ENCODE measurements at places on chromosomes 4 and X. TPM values are rescaled to one million over a fixed set of nuclear protein-coding genes. Genes with fewer than 3 reads are reported as not detected.

DNA sequence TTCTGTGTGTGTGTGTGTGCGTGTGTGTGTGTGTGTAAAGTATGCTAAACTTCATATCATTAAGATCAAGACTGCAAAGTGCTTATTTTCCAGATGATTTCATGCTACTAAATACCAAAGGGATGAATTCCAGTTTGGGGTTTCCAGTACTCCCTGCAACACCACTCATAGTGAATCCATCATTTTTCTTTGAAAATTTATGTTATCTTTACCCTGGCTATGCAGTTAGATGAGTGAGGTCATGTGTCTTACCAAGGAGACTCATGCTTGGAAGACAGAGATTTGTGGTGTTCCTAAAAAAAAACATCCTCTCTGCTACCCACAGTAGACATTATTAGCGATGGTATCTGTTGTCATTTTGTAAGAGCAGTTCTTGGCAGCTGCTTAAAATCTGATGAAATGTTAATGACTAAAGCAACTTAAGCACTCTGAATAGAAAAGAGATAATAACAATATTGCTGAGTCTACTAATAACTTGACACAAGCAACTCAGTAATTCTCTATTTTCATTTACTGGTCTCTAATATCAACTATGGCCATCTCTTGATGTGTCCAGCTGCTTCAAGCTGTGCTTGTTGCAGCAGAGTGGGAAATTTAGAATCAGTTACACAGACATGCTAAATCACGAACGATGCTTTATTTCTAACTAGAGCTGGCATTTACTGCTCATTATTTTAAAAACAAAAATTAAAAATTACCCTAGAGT is 1953.0 kb upstream of the IGFBP7 start:
- no peak for DNase-seq

- DNase-seq, result no peak
Observed at GRCh38 chr4:164789047-164789446, 35.1 kb downstream of the SMIM31 start.

DNA sequence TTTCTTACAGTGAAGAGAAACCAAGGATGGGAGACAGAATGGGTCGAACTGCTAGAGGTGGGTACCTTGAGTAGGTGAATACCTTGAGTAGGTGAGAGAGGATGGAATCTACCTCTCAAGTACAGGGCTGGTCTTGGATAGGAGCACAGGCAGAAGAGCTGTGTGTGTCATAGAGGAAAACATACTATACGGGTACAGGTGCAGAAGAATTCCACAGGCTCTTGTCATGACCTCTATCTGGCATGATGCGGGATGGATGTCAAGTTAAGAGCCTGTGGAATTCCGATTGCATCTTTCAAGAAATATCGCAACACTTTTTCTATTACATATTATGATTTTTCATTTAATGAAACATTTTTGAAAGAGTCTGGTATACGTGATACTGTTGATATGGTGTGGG is 18.0 kb upstream of the OCIAD1 start:
- no peak for DNase-seq

DNA sequence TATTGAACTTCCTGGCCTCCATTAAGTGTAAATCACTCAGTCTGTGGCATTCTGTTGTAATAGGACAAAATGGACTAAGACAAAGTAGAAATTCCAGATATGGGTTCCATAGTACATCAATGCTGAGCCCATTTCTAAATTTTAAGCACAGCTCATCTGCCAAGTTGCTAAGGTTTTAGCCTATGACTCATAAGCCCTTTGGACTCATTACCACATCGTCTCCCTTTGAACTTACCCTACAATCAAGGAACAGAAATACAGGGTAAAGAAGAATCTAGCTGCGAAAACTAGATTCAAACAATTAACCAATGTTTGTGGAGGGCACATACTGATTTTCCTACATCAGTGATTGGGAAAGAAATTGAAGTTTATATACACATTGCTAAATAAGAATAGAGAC is 31.8 kb downstream of the NAA11 start:
- DNase-seq, result no peak

DNA sequence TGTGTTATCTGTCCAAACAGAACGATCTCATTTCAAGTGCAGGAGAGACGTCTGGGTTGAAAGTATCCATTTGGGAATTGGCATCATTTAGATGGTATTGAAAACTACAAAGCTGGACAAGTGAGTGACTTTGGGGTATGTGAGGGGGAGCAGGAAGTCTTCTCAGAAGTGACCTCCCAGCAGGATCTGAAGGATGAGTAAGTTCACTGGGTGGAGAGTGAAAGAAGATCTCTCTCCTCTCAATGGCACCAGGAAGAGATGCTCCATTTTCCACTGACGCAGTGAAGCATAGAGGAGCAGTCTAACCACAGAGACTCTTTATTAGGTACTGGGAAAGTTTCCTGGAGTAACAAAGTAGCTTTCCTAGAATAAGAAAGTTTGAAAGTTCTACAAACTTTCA is 161.0 kb downstream of the CPE start:
- no peak for DNase-seq

- no peak for DNase-seq
Observed at GRCh38 chr4:148061141-148061481, 329.2 kb downstream of the ARHGAP10 start.

DNA sequence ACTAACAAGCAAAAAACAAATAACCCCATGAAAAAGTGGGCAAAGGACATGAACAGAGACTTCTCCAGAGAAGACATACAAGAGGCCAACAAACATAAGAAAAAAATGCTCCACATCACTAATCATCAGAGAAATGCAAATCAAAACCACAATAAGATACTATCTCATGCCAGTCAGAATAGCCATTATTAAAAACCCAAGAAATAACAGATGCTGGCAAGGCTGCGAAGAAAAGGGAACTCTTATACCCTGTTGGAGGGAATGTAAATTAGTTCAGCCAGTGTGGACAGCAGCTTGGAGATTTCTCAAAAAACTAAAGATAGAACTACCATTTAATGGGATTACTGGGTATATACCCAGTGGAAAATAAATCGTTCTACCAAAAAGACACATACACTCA is 79.6 kb downstream of the MAPK10 start:
- DNase-seq, result no peak

GRCh38 chr4:37715889-37716402 is 29.8 kb upstream of the RELL1 start:
- no peak for DNase-seq

DNA sequence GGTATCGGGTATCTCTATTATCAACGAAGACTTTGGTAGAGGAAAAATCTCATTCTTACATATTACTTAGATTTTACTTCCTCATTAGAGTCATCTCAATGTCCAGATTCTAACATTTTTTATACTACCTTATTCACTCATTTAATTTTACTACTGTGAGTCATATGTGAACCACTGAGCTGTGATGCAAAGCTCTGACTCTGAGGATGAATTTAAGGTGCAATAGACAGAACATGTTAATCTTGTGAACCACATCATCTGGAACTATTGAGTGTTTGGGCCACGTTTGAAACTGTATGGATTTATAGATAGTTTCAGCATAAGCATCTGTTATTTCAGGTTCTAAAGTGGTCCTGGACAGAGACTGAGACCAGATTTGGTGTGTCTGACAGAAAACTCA is 78.4 kb downstream of the PWWP3B start:
- no peak for DNase-seq

DNA sequence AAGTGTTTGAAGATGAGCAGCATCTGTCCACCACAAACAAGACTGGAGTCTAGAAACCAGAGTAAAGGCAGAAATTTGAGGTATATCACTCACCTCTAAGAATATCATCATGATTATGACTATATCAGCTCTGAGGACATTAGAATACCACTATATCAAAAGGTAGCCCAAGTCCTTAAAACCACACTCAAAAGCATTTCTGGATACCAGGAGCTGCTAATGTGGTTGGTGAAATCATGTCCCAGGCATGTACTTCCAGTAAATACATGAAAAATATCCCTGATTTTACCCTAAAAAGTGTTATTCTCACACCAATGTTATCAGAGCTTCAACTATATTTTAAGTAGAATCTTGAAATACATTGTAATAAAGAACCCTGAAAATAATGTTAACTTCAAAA is 136.3 kb upstream of the SMAD1 start:
- DNase-seq, result no peak

DNA sequence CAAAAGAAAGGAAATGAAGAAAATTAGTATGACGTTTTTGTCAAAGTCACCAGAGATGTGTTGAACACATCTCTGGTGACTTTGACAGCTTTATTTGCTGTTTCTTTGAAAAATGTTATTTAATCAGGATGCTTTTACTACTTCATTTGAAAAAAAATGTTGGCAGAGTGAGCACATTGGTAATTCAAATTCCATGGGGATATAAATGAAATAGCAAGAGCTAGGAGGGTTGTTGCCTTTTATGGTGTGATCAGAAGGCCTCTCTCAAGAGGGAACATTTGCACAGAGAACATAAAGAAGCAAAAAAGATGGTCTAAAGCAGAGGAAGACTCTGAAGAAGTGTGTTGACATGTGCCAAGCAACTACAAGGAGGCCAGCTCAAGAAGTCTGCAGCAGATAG is 46.6 kb upstream of the CXCL8 start:
- no peak for DNase-seq

- no peak for DNase-seq
Observed at GRCh38 chr4:28369499-28369898, 1508.9 kb downstream of the STIM2 start.

DNA sequence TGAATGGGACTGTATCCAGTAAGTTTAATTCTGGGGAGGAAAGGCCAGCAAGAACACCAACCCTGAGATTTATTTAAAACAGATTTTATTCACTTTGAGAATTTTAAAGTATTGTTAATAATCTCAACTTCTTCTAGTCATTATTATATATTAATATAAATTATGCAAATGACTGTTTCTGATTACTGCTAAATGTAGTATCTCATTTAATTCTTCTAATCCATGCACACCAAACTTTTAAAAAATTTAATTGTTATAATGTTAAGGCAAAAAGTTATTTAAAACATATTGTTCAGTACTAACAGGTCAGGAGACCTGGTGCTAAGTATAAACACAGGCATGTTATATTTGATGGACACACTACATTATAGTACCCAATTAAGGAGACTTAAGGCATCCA is 8.1 kb downstream of the RLIM start:
- no peak for DNase-seq

DNA sequence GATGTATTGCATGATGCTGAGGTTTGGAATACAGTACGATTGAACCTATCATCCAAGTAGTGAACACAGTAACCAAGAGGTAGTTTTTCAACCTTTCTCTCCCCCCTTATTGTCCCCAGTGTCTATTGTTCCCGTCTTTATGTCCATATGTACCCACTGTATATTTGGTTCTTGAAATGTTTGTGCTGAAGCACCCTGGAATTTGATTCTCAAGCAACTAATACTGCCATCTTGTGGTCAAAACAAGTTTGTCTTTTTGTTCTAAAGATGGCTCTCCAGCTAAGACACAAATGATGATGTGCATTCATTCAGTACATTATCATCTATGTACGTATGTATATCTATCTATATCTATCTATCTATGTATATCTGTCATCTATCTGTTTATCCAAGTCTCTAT is 33.5 kb upstream of the DCX start:
- DNase-seq, result no peak

GRCh38 chr4:93894995-93895394 is 66.4 kb downstream of the ATOH1 start:
- DNase-seq, result no peak

GRCh38 chr4:24116107-24116506 is 226.3 kb upstream of the PPARGC1A start:
- no peak for DNase-seq

DNA sequence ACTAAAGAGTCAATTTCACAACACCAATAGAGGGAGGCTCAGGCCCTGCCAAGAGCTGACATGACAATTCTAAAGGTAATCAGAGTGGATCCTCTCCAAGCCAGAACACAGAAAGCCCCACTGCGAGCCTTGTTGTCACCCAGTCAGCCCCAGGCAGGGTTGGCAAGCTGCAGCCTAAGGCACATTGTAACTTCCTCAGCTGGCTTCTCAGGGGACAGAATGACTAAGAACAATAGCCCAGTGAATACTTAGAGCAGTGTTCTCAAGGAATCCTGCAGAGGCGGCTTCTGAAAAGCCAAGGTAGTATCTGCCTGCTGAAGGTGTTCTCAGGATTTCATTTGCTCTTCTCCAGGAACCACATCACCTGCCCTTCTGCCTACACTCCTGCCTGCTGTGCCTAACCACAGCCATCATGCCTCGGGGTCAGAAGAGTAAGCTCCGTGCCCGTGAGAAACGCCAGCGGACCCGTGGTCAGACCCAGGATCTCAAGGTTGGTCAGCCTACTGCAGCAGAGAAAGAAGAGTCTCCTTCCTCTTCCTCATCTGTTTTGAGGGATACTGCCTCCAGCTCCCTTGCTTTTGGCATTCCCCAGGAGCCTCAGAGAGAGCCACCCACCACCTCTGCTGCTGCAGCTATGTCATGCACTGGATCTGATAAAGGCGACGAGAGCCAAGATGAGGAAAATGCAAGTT is at the start of gene MAGEB4:
TSS of gene MAGEB4 (plus strand) at position 277 of the 692 bp plus-strand sequence. CDS start at position 413, 136 bp downstream.
- no peak for DNase-seq

DNA sequence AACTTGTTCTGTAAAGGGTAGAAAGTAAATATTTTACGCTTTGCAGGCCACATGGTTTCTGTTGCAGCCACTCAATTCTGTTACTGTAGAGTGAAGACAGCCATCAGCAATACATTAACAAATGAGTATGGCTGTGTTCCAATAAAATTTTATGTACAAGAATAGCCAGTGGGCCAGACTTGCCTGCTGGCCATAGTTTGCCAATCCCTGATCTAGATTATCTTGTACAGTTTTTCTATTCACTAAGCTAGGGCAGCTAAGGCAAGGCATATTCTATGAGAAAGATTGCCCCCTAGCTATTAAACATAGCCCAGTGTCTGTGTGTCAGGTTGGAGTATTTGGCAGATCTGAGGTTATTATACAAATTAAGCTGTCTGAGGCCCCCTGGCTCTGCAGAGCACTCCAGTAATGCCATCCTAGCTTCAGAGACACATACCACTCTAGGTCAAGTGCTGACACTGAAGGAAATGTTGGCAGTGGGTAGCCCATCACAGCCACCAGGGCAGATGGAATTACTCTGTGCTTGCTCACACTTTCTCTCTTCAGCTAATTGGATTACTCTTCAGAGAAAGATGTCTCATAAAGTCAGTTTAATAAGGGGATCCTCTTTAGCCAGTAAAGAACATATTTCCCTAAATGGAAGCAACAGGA is 40.7 kb downstream of the MTTP start:
- no peak for DNase-seq

Gene ATP1B4
- not detected for total RNA-seq

Gene TCP11X2
- not detected for total RNA-seq

Gene LRP2BP
- total RNA-seq, result 4.7 TPM

Gene TMEM164
- total RNA-seq, result 68.9 TPM

Gene MAGEC2
- not detected for total RNA-seq

Gene ZFX
- total RNA-seq, result 25.1 TPM

Gene ZAR1
- total RNA-seq, result 0.34 TPM

Gene HPGDS
- 0.59 TPM for total RNA-seq

Gene MGAT4D
- total RNA-seq, result not detected

Gene PFKFB1
- total RNA-seq, result 0.33 TPM

Gene PHEX
- total RNA-seq, result 2.1 TPM

Gene NALF2
- not detected for total RNA-seq

Gene RADX
- 12.6 TPM for total RNA-seq
